ENCODE measurements at places on chromosomes 2 and 18.

GRCh38 chr2:24228470-24228869 is 53.6 kb downstream of the FAM228A start:
- no peak for DNase-seq

GRCh38 chr2:229947544-229947943 is 25.2 kb downstream of the FBXO36 start:
- DNase-seq = no peak

DNA sequence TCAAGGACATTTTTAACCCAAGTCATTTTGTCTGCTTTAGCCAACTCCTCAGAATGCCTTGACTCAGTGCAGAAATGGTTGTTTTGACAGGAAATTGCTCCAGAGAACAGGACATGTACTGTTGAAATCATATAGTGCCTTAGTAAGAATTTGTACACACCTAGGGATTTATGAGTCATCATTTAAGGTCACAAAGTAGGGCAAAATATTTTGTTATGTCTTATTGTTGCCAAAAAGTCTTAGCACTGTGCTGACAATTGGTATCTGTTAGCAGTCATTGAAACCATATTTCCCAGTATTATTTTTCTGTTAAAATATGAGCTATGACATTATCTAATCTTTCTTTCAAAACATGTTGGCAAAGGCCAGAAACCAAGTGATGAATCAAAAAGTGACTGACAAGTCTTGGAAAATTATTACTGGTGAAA is 104.5 kb downstream of the OSBPL6 start:
- DNase-seq = no peak

- DNase-seq = no peak
These were observed 16.3 kb downstream of the DTNA start for GRCh38 chr18:34726286-34727004.

DNA sequence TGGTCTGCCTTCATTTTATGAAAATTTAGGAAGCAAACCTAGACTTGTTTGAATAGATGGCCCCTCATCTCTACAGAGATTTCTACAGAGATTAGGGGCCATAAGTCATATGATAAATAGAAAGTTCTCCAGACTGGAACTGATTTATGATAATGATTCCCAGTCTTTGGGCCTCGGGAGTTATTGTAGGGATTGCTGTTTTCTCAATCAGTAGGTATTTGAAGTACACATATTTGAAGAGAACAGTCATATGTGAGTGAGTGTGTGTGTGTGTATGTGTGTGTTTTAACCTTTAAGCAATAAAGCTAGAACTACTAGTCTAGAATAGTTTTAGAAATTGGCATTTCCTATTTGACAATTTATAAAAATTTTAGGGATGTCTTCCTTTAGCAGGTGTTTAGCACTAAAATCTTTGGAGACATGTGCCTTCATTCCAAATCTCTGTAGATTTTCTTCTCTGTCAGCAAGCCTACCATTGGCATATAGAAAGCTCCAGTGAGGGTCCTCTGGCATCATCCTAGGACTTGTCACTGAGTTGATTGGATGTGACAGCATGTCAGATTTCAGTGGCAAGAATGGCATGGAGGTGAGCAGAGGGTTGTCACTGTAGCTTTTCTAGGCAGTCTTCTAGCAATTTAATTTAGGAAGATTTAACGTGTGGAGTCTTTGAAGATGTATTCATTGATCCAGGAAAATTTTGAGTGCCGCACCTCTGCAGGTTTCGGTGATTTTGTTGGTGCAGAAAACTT is 71.2 kb downstream of the MYO1B start:
- DNase-seq = no peak

- peak; percentile 21 for DNase-seq
These were observed 14.0 kb upstream of the PRKCE start for GRCh38 chr2:45637440-45637839.

- no peak for DNase-seq
These were observed 72.7 kb downstream of the LRP1B start for GRCh38 chr2:142058149-142058548.

DNA sequence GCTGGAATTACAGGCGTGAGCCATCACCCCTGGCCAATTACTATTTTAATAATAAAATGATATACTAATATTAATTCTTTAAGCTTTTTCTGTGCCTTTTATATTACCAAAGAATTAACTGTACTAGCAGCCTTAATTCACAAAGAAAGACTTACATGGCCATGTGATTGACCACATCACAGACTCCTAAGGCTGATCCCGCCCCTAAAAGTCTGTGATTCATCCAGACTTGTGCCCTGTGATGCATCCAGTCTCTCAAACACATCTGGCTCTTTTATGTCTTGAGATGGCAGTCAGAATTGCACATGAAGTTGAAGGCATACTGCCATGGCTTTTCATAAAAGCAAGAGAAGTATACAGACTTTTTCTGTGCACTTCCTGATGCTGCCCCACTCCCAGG is 91.7 kb downstream of the DTNA start:
- DNase-seq = no peak

DNA sequence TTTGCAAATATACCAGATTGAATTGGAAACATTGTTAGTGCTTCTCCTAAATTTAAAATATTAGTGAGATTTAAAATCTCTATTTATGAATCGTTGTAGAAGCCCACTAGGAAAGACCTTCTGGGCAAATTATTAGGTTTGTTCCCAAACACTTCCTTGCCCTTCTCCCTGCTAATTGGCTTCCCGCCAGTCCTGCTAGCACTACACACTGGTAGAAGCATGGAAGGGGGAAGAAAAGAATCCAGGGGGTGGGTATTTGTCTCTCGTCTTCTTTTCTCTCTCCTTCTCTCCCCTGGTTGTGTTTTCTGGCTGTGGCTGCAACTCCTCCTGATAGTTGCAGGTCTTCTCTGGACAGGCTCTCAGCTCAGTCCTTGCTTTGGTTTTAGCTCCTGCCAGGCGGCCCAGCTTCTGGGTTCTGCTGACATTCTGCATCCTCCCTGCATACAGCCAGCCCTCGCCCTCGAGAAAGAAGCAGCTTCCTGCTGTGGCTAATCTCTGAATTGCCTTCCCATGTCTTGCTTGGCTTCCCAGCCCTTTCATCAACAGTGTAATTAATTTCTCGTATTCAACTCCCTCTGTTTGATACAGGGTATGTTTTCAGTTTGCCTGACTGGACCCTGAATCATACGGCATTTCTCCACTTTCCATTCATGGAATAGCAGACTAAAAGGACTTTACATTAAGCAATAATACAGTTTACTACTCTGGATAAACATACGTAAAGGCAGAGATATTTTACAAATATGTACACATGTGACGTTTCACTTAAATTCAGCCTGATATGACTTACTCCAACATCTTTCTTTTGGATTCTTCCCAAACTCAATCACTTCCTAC is 6.9 kb upstream of the PARD3B start:
- DNase-seq = no peak

GRCh38 chr18:31206787-31207381 is 44.2 kb upstream of the DSC1 start:
- DNase-seq = peak; percentile 16

DNA sequence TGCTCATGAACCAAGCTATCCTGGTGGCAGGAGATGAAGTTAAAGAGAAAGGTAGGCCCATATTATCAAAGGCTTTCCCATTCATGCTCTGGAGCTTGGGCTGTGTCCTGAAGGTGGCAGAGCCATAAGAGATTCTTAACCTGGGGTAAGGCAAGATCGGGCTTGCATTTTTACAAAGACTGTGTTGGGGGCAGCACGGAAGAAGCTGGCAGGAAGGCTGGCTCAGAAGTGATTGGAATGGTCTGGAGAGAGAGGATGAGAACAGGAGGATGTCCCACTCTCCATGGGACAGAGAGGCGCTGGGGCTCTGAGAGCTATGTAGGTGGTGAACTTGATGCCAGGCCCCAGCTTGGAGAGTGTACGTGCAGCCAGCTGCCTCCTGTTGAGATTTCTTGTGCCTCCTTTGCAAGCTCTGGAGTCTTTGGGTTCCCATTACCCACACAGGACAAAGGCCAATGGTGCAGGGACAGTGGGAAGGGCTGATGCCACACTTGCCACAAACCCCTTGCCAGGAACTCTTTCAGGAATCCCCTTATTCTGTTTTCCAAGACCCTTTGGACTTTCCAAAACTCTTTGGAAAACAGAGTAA is 40.6 kb upstream of the FZD5 start:
- no peak for DNase-seq

DNA sequence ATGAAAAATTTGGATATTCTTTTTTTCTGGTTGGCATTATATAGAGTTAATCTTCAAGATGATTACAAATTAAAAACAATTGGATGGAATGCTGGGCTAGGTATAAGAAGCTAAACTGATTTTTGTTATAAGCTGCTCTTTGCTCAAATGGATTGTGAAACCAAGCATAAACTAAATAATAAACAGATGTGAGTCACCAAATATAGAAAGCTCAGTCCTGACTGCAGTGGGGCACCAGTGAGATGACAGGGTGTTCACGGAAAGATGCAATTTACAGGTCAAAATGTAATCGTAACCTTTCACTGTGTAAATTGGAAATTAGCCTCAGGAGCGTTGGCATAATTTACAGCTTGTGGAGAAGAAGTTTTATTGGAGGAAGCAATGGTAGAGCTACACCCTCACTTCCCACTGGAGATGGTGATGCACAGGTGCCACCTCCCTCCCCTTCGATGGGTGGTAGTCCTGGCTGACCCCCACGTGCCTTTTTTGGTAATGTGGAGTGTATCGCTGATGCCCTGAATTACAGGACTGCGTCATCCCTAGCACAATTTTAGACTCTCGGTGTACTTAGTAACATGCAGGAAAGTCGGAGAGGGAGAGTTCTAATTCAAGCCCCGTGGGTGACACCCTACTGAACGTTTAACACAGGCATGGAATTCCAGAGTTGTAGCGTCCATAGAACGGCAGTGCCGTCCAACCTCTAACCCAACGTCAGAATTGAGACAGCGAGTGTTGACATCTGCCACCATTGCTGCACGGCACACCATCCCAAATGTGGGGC is 73.9 kb upstream of the NFATC1 start:
- no peak for DNase-seq

GRCh38 chr18:79799619-79800370 is 2.1 kb downstream of the KCNG2 start:
- peak; percentile 32 for DNase-seq

- no peak for DNase-seq
These were observed 18.9 kb upstream of the KLHL23 start for GRCh38 chr2:169714699-169715098.

- no peak for DNase-seq
These were observed 37.7 kb upstream of the KLF11 start for GRCh38 chr2:10005461-10006235.

DNA sequence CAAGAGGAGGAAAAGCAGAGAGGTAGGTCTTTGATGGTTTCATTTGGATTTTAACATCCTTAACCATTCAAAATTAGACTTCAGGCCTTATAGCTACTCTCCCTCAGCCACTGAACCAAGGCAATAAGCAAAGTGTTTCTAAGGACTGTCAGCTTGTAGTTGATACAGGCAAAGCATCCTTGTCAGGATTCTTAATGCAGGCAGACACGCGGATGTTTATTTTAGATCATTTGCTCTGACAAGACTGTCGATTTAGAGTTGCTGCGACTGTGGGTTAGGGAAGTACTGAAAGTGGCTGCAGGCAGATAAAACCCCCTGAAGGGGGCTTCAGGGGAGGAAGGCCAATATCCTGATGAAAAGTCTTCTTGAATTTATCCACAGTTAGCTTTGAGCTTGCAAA is 46.6 kb downstream of the CDH20 start:
- no peak for DNase-seq

DNA sequence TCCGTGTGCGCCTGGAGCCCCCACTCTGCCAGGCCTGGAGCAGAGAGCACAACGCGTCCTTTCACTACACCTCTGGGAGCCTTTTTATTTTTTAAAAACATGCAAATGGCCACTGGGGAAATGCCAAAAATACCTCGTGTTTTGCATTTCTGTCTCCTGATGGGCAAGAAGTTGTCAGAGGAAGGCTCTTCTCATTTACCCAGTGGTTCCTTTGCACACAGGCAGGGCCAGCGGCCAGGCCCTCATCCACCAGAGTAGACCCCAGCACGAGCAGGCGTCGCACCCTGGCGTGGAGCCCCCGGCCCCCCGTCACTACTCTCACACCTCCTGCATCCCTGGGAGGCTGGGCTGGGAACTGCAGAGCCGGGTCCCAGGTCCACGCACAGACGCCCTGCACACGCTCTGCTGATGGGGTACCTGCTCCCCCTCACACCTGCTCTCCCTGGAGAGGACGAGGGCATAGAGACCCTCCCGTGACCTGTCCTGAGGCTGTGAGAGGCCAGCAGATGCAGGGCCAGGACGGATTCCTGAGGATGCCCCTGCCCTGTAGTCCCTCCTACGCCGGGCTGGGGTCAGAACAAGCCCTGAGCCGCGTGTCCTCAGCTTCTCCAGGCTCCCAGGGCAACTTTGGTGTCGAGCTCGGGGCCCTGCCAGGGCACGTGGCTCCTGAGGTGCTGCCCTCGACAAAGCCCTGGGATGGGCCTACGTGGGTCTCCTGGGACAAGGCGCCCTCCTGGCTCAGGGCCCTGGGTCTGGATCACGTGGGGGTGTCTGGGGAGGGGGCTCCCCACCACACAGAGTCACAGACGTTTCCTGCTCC is 65.0 kb downstream of the NFATC1 start:
- DNase-seq = peak; percentile 49

- DNase-seq = no peak
These were observed 251.7 kb downstream of the BCL11A start for GRCh38 chr2:60301726-60302125.

GRCh38 chr2:131115752-131116151 is 10.6 kb downstream of the PLEKHB2 start:
- no peak for DNase-seq

GRCh38 chr18:44742718-44743311 is 62.1 kb downstream of the SETBP1 start:
- no peak for DNase-seq

- DNase-seq = peak; percentile 16
These were observed 1.2 kb downstream of the CABLES1 start for GRCh38 chr18:23136326-23137096.

GRCh38 chr18:13660510-13660909 is 65.8 kb downstream of the FAM210A start:
- DNase-seq = no peak

DNA sequence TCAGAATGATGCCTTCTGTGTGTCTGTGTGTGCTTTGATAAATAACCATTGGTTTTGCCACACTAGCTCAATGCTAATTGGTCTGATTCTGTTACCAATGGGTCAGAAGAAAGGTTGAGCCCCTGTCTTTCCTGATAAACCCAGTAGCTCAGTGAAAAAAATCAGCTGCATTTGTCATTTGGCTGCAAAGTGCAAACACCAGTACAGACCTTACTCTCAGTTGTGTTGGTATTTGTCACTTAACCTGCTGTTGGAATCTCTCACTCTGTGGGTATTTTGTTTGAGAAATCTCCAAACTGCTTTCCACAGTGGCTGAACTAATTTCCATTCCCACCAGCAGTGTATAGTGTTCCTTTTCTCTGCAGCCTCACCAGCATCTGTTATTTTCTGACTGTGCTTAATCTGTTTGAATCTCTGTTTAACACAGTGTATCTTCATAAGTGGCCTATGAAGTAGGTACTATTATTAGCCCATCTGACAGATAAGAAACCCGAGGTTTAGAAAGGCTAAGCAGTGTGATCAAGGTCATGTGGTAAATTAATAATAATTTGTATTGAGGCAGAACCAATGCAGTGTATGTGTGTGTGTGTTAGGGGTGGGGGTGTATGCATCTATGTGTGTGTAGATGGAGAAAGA is 26.7 kb downstream of the LIMS1 start:
- no peak for DNase-seq
